Effector memory CD8-positive, alpha-beta T cell (primary cell): ENCODE measurements at places on chromosomes 5 and 9.
A peak's percentile ranks its signal among the peaks of the same experiment; 100 is the strongest.

DNA sequence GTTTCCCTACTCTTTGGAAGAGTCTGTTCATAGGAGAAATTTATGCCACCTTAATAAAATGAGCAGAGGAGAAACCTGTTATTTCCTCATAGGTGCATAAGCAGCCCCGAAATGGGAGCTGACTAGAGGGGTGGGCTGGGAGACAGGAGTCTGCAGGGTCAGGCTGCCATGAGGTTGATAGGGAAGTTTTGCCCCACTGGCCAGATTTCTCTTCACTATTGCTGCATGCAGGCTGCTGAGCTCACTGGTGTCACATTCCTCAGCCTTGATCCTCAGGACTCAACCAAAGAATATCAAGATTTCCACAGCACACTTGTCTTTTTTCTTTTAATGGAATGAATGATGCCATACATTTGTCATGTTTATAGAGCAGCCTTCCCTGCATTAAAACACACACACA is 60.7 kb downstream of the BHMT start:
- H3K36me3 ChIP-seq, result no peaks in the 10 kb centered on the region
- H3K27ac ChIP-seq, result no peak overlapping the region
- no peak overlapping the region for H3K4me3 ChIP-seq
- DNase-seq, result no peak
- H3K4me1 ChIP-seq, result peaks cover 2% of the 10 kb centered on the region
- H3K27me3 ChIP-seq, result no peaks in the 10 kb centered on the region

GRCh38 chr5:110963495-110963894 is 108.0 kb upstream of the TSLP start:
- DNase-seq, result no peak
- no peaks in the 10 kb centered on the region for H3K4me1 ChIP-seq
- H3K36me3 ChIP-seq, result no peaks in the 10 kb centered on the region
- H3K27ac ChIP-seq, result no peak overlapping the region

DNA sequence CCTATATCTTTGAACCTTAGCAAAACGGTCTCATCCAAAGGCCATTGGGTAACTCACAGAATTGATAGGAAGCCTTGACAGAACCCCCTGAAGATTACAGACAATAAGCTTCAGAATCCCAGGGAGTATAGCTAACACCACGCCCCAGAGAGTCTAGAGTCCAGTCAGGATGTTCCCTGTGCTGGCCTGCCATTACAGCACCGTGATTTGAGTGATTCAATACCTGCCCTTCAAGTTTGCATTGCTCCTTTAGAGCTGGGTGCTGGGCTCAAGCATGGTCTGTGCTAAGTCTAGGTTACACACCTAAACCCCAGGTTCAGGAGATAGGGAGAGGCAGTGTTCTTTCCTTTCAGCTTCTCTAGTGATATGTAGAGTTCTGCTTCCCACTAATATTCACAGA is 90.5 kb downstream of the RASEF start:
- no peaks in the 10 kb centered on the region for H3K4me1 ChIP-seq
- no peak for DNase-seq
- no peaks in the 10 kb centered on the region for H3K36me3 ChIP-seq
- H3K4me3 ChIP-seq, result no peak overlapping the region
- H3K27me3 ChIP-seq, result no peaks in the 10 kb centered on the region
- no peak overlapping the region for H3K27ac ChIP-seq

DNA sequence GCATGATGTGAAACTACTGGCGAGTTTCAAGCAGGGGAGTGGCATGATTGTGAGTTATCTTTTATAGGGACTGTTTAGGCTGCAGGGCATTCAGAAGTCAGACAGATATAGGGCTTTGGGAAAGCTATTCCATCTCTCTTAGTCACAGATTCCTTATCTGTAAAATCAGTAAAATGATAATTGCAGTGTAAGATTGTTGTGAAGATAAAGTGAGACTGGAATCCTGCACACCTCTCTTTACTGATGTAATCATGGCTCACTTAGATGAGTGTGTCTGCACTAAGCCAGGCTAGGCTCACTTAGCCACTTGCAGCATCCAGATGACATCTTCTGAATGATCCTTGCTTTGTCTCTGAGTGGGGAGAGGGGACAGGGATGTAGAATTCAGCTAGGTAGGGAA is 81.8 kb upstream of the MAMDC2 start:
- H3K4me1 ChIP-seq, result no peaks in the 10 kb centered on the region
- H3K4me3 ChIP-seq, result no peak overlapping the region
- DNase-seq, result no peak
- H3K27ac ChIP-seq, result no peak overlapping the region
- no peaks in the 10 kb centered on the region for H3K36me3 ChIP-seq

DNA sequence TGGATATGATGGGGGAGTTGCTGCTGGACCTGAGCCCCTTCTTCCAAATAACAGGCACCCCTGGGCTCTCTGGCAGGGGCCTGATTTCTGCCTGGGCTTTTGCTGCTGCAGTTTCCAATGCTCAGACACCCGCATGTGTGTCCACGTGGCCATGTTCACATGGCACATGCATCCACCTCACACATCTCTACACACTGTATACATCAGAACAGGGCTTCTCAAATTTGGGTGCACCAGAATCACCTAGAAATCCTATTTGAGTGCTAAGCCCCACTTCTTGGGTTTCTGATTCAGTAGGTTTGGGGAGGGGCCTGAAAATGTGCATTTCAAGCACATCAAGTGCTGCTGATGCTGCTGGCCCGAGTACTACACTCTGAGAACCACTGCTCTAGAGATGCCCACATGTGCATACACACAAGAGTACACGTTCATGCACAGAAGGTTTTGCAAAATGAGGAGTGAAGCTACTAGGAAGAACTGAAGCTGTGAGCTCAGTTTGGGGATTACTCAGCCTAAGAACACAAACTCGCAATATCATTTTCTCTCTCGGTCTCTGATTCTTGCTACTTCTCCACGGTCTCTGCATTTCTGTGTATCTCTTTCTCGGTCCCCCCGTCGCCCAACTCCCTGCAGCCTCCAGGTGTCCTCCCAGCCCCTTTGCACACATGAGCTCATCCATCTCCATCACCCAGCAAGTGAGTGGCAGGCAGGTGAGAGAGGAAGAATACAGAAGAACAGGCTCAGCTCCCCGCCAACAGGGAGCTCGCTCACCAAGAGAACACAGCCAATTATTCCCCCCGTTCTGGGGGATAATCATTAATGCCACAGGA is 97.0 kb downstream of the PCDH1 start:
- no peak overlapping the region for H3K4me3 ChIP-seq
- no peak overlapping the region for H3K27ac ChIP-seq
- H3K4me1 ChIP-seq, result no peaks in the 10 kb centered on the region
- peaks cover 46% of the 10 kb centered on the region for H3K27me3 ChIP-seq

GRCh38 chr5:148090773-148091250 is 27.0 kb downstream of the SPINK5 start:
- DNase-seq, result no peak
- no peak overlapping the region for H3K27ac ChIP-seq
- H3K4me1 ChIP-seq, result no peaks in the 10 kb centered on the region
- H3K4me3 ChIP-seq, result no peak overlapping the region
- no peaks in the 10 kb centered on the region for H3K36me3 ChIP-seq

- no peak overlapping the region for H3K27ac ChIP-seq
- H3K4me1 ChIP-seq, result no peaks in the 10 kb centered on the region
- peaks cover 4% of the 10 kb centered on the region for H3K36me3 ChIP-seq
- H3K4me3 ChIP-seq, result no peak overlapping the region
Observed at GRCh38 chr5:132364319-132364718, 5.2 kb upstream of the SLC22A5 start.

- no peak for DNase-seq
- H3K27me3 ChIP-seq, result no peaks in the 10 kb centered on the region
- H3K4me3 ChIP-seq, result no peak overlapping the region
- peaks cover 15% of the 10 kb centered on the region for H3K4me1 ChIP-seq
- no peak overlapping the region for H3K27ac ChIP-seq
Observed at GRCh38 chr5:147711019-147711418, 71.5 kb downstream of the JAKMIP2 start.

- no peak for DNase-seq
- no peaks in the 10 kb centered on the region for H3K4me1 ChIP-seq
- no peaks in the 10 kb centered on the region for H3K36me3 ChIP-seq
- H3K4me3 ChIP-seq, result no peak overlapping the region
- no peak overlapping the region for H3K27ac ChIP-seq
Observed at GRCh38 chr9:88746743-88747398, 211.9 kb downstream of the NXNL2 start.

DNA sequence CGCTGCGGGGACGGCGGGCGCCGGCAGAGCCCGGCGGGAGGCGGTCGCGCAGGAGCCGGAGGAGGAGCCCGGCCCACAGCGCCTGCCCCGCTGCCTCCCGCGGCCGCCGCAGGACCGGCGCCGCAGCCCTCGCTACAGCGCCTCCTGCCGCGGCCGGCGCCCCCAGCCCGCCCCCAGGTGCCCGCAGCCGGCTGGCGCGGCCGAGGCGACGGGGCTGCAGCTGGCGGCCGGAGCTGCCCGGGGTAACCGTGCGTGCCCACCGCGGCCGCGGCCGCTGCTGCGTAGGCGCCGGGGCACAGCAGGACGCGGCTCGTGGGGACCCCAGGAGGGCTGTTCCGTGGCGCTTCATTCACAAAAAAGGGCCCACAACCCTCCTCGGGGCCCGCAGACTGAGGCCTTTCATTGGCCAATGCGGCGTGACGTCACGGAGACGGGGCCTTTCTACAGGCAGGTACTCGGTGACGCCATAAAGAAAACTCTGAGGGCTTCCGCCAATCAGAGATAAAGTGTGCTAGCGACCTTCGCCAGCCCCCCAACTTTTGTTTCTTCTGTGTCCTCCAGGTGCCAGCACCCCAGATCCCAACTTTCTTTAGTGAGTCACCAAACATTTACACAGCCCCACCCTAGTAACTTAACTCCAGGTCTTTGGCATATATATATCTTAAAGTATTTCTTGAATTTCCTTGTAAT is at the start of gene CDC14B:
CDC14B (minus strand) TSS at position 353 of the 690 bp plus-strand sequence. CDS start 465 bp downstream, outside the sequence.
- DNase-seq, result peak; percentile 35
- H3K36me3 ChIP-seq, result no peaks in the 10 kb centered on the region
- peaks cover 65% of the 10 kb centered on the region for H3K27me3 ChIP-seq
- no peak within 1 kb of the TSS for H3K27ac ChIP-seq

DNA sequence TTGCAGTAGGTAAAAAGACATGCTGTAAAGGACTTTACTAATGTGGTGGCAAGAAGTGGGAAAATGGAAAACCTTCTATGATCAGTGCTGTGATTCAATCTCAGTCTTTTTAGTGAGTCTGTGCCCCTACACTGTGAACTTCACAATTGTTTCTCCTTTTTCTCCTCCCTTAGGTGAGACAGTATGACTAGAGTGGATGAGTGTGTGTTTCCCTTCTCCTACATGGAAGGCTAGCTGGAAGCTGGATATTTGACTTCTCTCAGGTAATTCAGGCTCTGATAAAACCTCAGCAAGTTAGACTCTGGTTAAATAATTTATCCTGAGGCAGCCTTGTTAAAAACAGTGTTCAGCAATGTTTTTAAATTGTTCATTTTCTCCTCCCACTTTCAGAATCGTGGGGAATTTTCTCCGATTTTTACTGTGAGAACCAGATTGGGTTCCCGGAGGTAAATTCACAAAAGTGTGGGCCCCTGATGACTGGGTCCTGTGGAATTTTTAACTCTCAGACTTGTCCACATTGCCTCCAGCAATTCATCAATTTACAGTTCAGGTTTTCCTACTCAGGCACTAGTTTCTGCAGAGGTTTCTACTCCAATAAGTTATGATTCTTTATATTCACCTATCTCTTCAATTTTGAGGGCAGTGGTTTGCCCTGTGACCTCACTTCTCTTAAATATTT is 149.1 kb upstream of the PIK3R1 start:
- H3K4me1 ChIP-seq, result no peaks in the 10 kb centered on the region
- peaks cover 13% of the 10 kb centered on the region for H3K27me3 ChIP-seq
- DNase-seq, result no peak
- no peak overlapping the region for H3K4me3 ChIP-seq
- H3K36me3 ChIP-seq, result no peaks in the 10 kb centered on the region

DNA sequence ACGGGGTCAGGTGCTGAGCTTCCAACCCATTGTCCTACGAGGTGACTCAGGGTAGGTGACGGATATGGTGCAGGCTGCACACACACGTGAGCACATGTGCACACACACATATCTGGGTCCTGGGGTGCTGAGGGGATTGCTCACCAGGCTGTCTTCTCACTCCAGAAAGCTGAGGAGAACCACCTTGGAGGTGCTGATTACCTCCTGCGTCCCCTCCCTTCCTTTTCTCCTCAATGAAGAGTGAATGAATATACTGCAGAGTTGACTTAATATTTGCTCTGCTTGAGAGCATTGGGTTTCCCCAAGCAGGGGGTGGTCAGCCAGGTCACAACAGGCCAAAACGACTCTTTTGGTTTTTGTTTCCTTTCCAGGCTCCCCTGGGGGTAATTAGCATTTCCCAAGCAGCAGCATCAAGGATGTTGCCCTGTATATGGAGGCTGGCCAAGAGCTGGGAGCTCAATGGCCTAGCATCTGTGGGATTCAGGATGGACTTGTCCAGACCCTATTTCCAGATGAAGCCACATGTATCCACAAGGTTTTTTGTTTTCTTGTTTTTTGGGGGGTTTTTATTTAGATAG is 49.7 kb downstream of the PDZD2 start:
- no peak overlapping the region for H3K27ac ChIP-seq
- no peak overlapping the region for H3K4me3 ChIP-seq
- H3K27me3 ChIP-seq, result peaks cover 10% of the 10 kb centered on the region
- peaks cover 2% of the 10 kb centered on the region for H3K36me3 ChIP-seq

GRCh38 chr5:122192497-122193496 is 63.5 kb downstream of the ZNF474 start:
- peaks cover 5% of the 10 kb centered on the region for H3K27me3 ChIP-seq
- no peak for DNase-seq
- H3K4me1 ChIP-seq, result no peaks in the 10 kb centered on the region

DNA sequence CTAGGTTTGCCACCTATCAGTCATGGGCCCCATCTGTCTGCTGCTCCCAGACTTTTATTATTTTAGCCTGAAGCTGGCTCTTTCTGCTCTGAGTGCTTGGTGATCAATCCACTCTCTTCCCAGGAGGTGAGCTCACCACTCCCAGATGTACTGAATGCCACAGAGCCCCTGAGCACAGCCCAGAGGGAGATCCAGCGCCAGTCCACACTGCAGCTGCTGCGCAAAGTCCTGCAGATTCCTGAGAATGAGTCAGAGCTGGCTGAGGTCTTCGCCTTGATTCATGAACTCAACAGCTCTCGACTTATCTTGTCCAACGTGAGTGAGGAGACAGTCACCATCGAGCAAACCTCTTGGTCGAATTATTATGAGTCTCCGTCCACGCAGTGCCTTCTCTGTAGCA is 36.0 kb downstream of the HMGXB3 start:
- DNase-seq, result no peak
- H3K27me3 ChIP-seq, result no peaks in the 10 kb centered on the region
- peaks cover 28% of the 10 kb centered on the region for H3K36me3 ChIP-seq
- H3K27ac ChIP-seq, result no peak overlapping the region
- no peaks in the 10 kb centered on the region for H3K4me1 ChIP-seq
